ENCODE measurements at places on chromosomes 2 and 18. TPM values are rescaled to one million over a fixed set of nuclear protein-coding genes. Genes with fewer than 3 reads are reported as not detected.
A peak's percentile ranks its signal among the peaks of the same experiment; 100 is the strongest.

DNA sequence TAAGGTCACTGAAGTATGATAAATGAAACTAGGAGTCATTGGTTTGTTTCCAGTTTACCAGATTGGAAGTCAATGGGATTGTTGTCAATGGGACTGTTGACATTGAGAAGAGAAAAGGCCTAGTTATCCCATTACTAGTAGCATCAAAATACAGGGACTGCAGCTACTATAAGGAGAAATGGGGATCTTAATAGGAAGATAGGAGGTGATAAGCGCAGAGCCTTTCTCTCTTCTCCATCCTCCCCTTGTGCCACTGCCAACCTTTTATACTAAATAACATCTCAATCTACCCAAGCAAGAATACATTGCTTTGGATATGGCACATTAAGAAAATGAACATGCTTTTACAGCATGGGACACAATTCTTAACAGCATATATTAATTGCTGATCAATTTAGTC lies 10.5 kb upstream of the BBS5 start:
- DNase-seq, result no peak

GRCh38 chr2:160596441-160596840 lies 102.8 kb upstream of the RBMS1 start:
- DNase-seq, result no peak

GRCh38 chr18:77461062-77461688 lies 211.5 kb downstream of the GALR1 start:
- peak; percentile 36 for DNase-seq

- no peak for DNase-seq
These were observed 28.3 kb downstream of the ZAP70 start for GRCh38 chr2:97741686-97742085.

DNA sequence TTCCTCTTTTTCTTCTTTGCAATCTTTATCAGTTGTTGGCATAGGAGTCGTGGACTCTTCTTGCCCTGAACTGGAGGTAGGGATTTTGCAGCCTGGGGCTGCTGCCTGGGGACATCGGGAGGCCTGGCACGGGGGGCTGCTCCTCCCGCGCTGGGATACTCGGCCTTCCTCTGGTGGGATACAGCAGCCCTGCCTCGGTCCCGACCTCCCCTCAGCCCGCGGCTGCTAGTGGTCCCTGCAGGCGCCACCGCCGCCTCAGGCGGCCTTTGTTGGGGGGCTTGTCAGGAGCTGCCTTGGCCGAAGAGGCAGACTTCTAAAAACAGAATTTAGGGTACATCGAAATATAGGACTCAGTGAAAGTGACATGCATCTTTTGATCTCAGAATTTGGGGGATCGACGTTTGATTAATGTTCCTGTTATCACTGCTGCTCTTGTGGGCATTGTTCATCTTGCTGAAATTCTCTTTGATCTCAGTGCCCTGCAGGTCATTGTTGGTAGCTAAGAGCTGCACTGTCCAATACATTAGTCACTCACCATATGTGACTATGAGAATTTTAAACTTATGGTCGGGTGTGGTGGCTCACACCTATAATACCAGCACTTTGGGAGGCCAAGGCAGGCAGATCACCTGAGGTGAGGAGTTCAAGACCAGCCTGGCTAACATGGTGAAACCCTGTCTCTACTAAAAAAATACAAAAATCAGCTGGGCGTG lies 16.3 kb downstream of the POLR2D start:
- no peak for DNase-seq

GRCh38 chr18:53771664-53772063 lies 452.8 kb downstream of the MBD2 start:
- no peak for DNase-seq

GRCh38 chr2:49677227-49677626 lies 522.9 kb upstream of the FSHR start:
- no peak for DNase-seq

GRCh38 chr2:207487650-207488311 lies 42.0 kb upstream of the CREB1 start:
- no peak for DNase-seq

DNA sequence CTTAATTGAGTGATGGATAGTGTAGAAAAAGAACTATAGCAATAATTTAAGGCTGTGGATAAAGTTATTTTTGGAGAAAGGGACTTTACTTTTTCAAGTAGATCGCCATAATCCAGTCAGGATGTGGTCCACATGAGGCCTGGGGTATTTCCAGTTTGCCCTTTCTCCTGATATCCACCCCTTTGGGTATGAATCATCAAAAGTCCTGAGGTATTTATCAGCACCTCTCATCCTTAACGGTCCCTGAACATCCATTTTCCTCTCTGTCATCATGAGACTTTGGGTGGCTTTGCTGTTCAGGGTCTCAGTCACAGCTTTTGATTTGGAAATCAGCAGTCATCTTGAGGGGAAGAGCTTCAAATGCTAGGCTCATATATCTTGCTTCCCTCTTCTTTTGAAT lies 39.3 kb upstream of the ELAC1 start:
- no peak for DNase-seq

- no peak for DNase-seq
These were observed 120.6 kb upstream of the SMAD7 start for GRCh38 chr18:49071317-49071716.

DNA sequence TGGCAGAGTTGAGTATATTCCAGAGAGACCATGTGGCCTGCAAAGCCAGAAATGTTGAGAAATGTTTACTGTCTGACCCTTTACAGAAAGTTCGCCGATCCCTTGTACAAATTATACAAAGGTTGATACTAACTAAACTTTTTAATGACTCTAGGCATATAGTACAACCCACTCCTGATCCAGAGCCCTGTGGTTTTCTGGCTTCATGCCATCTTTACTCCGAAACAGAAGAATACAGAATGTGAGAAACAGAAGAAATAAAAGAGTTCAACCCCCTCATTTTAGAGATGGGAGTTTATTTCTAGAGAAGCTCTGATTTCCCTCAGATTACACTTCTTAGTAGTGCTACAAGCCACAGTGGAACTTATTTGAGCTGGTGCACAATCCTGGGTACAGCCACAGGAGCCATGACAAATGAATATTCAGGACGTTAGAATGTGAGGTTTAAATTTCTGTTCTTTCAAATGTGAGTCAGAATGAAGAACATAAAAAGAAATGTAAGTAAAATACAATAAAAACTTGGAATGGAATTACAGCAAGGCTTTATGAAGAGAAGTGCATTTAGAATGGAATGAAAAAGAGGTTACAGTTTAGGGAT lies 38.0 kb upstream of the SMCHD1 start:
- no peak for DNase-seq

GRCh38 chr2:25103287-25103871 lies 61.5 kb downstream of the EFR3B start:
- DNase-seq, result no peak

DNA sequence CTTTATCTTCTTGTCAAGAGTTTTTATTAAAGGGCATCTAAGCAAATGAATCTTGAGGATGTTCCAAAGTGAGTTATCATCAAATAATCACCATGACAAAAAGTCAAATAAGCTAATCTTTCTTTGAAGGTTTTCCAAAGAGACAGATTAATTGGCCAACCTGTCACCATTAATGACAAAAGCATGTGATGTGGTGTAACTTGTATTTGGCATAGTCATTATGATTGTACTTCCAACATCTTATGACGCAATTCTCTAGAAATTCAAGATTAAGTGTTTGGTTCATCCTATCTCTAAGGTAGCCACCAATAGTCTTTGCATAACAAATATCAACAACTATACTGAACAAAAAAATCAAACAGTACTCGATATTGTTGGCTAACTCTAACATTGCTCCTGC lies 28.6 kb downstream of the RBMS1 start:
- no peak for DNase-seq

DNA sequence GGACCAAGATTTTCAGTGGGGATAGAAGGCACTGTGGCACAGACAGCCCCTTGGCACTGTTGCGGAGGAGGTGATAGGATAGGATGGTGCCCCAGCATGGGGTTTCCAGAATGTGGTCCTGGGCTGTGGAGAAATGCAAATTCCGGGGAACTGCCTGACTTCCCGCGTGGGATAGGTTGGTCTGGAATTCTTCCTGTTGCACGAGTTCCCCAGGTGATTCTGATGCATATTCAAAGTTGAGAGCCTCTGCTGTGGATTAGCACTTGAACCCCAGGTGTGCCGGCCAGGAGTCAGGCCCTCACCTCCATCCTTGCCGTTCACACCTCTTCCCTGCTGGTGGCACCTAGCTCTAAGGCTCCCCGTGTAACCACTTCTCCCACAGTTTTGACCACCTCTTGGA lies 15.5 kb downstream of the NCK2 start:
- DNase-seq, result no peak

- DNase-seq, result no peak
These were observed 294.3 kb upstream of the MEX3C start for GRCh38 chr18:51491678-51492372.

GRCh38 chr2:157319795-157320194 lies 5.8 kb downstream of the ERMN start:
- no peak for DNase-seq

DNA sequence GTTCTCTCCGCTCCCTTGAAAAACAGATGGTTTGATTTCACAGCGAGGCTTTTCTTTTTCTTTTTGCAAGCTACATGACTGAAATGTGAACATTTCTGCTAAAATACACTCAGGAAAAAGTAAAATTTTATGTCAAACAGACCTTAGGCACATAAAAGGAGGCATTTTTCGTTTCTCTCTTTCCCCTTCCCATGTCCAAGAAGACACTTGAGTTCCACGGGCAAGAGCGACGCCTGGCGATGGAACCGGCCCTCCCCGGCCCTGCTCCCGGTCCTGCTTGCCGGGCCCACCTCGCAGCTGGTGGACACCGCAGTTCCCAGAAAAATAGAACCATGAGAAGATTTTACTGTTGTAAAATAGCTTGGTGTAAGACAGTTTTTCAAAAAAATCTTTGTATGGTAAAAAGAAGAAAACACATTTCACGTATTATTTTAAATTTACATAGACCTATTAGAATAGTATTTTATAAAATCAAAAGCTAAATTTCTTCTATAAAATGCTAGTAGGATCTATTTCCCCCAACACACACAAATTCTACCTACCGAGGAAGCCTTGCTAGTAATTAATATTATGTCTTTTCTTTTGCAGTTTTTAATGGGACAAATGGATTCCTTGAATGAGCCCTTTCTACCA lies 2.3 kb upstream of the ALKAL2 start:
- peak; percentile 73 for DNase-seq

DNA sequence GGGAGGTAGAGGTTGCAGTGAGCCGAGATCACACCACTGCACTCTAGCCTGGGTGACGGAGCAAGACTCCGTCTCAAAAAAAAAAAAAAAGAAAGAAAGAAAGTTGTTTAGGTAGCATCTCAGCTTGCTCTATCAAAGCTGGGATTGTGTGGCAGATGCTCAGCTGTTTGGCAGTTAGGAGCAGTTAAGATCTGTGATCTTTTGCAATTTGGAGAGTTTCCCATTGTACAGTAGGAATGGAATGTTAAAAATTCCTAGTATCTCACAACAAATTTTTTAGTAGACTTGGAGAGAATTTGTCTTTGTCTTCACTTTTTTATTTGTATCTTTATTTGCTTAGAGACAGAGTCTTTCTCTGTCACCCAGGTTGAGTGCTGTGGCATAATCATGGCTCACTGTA lies 122.9 kb upstream of the UNC80 start:
- DNase-seq, result no peak

GRCh38 chr2:6866275-6866671 lies 566 bp upstream of the CMPK2 start:
- DNase-seq, result peak; percentile 26

- DNase-seq, result no peak
These were observed 1.8 kb downstream of the PKP4 start for GRCh38 chr2:158458617-158458920.

DNA sequence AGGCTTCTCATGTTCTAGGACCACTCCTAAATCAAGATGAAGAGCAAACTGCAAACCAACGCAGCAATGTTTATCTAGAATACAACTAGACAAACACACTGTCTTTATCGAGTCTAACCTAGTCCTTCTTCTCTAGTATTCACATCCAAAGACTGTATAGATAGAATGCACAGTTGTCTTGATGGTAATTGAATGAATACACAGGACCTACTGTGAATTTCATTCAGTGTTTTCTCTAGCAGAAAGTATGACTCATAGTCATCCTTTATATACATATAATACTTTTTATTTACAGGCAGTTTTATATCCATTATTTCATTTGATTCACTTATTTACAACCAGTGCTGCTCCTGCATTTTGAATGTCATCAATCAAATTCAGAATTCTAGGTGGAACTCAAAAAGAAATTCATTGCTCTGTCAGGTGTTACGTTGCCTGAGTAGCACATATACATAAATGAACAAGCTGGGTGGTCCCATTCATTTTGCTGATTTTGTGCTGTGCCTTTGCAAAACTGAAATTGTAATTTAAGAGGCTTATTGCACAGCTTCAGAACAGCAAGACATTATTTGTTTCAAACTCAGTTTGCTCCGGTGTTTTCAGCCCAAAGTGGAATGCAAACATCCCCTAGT lies 374.8 kb downstream of the EPHA4 start:
- DNase-seq, result no peak

DNA sequence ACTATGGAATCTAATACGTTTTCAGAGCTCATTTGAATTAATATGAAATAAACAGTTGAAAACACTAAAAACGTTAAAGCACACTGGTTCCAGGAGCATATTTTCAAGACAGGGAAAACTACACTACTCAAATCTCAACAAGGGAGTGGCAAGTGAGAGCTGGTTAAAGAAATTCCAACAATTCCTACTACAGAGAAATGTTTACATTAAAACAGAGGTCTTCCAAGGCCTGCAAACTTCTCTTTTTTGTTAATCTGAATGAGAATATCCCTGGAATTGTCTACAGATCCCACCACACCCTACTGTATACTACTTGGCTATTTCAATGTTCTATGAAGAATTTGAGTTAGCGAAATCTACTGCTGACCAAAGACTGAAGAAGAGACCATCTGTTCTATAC lies 231.5 kb downstream of the ZEB2 start:
- no peak for DNase-seq

DNA sequence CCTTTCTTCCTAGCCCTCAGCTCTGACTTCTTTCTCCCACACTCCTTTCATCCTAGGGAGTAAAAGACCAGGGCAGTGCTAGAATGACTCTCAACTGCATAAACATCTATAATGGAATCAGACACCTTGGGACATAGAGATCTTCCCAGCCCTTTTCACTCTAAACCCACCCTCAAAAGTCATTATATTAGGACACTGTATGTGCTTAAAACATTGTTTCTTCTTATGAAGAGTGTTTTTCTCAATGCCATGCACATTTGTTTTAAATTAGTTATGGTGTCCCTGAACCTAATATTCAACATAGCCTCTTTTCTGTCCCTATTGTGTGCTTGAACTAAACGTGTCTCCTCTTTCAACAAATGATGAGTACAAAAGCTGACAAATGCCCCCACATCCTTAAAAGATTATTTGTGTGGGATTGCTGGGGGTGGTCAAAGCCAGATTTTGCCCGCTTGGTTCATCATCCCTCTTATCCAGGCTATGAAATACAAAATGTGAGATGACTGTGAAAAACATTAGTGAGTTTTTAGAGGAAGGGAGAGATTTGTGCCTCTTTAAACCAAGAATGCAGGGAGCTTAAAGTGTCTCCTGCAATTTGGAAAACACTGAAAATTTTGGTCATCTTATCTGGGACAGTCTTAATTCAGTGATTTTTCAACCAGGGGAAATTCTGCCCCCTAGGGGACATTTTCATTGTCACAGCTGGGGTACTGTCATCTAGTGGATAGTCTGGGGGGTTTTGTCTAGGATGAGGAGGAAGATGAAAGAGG lies 29.0 kb downstream of the SERPINB5 start:
- no peak for DNase-seq

- no peak for DNase-seq
These were observed 15.0 kb upstream of the MAT2A start for GRCh38 chr2:85523903-85524335.

NAB1 gene
- total RNA-seq, result 36.2 TPM

GCKR gene
- total RNA-seq, result not detected

ZNF804A gene
- not detected for total RNA-seq

LINC00305 gene
- total RNA-seq, result not detected

LYPD6 gene
- total RNA-seq, result 0.12 TPM

NAT8 gene
- total RNA-seq, result not detected

CCDC141 gene
- 243 TPM for total RNA-seq

CAPN14 gene
- total RNA-seq, result 0.25 TPM

Data from heart right ventricle (tissue), 16 donors.